ENCODE measurements at places on chromosomes 5 and 9. TPM values are rescaled to one million over a fixed set of nuclear protein-coding genes. Genes with fewer than 3 reads are reported as not detected.

GRCh38 chr9:94699715-94700373, 26.7 kb upstream of the AOPEP start:
- no peak overlapping the region for H3K27ac ChIP-seq
- no peaks in the 10 kb centered on the region for H3K36me3 ChIP-seq
- no peak overlapping the region for H3K4me3 ChIP-seq
- peaks cover 6% of the 10 kb centered on the region for H3K4me1 ChIP-seq
- no peaks in the 10 kb centered on the region for H3K27me3 ChIP-seq

DNA sequence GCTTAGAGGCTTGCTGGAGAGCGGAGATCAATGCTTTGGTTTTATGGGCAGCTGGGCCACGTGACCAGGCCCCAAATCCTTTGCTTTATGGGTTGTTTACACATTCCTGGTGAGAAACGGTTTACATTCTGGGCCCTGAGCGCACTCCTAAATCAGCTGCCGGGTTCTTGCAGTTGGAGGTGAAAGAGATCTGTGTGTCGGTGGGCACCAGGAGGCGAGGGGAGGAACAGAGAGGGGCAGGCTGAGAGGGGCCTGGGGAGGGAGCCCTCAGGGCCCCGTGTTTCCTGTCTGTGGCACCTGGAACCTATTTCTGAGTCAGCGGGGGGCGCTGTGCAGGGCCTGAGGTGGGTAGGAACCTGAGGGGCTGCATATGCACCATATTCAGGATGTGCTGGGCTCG, 63.5 kb upstream of the HAND1 start:
- no peaks in the 10 kb centered on the region for H3K36me3 ChIP-seq
- H3K27ac ChIP-seq = no peak overlapping the region
- H3K27me3 ChIP-seq = peaks cover 48% of the 10 kb centered on the region
- H3K4me1 ChIP-seq = peaks cover 4% of the 10 kb centered on the region
- no peak overlapping the region for H3K4me3 ChIP-seq
- no peak for DNase-seq

DNA sequence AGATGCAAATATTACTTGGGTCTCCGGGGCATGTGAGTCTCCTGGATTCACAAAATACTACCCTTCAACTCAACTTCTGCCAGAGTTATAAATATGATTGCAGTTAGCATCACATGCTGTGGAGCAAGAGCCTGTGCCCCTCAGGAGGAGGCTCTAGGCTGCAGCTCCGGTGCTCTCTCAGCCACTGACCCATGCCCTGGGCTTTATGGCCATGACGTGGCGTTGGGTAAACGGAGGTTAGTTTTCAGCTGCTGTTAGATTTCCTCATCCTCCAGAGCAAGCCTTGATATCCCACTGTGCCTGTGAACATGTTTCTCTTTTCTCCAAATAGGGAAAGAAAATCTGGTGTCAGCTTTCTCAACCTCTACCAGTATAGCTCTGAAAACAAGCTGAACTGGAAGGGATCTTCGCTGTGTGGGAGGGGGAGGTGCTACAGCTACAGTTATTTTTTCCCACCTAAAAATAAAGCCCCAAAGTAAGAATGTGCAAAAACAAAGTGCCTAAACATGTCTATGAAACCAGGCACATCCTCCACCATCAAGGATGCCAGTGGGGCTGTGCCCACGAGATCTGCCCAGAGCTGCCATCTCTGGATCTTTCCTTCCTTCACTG, 124.4 kb upstream of the GPR151 start:
- H3K36me3 ChIP-seq = no peaks in the 10 kb centered on the region
- H3K27me3 ChIP-seq = no peaks in the 10 kb centered on the region
- no peak overlapping the region for H3K27ac ChIP-seq
- no peak for DNase-seq
- H3K4me3 ChIP-seq = no peak overlapping the region

GRCh38 chr5:128491291-128491690, 46.8 kb downstream of the FBN2 start:
- no peaks in the 10 kb centered on the region for H3K27me3 ChIP-seq
- H3K4me1 ChIP-seq = peaks cover 14% of the 10 kb centered on the region
- H3K27ac ChIP-seq = peak overlapping the region; percentile 74
- H3K36me3 ChIP-seq = peaks cover 10% of the 10 kb centered on the region
- no peak overlapping the region for H3K4me3 ChIP-seq

DNA sequence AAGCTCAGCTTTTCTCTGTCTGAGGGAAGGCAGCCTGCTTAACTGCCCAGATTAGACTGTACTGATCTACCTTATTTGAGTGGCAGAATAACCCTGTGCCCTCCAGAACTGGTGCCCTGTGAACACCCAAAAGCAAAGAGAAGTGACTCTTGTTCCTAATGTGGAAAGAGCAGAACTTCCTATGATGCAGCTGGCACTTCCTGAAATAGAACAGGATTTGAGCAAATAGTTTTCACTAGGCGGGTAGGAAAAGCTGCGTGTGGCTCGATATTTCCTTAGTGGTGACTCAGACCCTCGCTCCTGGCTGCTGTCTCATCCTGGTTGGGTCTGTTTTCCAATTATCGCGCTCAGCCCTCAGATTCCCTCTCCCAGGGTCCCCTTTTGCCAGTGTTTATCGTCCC, 89.9 kb downstream of the SH3TC2 start:
- no peak for DNase-seq
- H3K4me1 ChIP-seq = no peaks in the 10 kb centered on the region
- H3K27me3 ChIP-seq = no peaks in the 10 kb centered on the region
- H3K36me3 ChIP-seq = no peaks in the 10 kb centered on the region
- H3K4me3 ChIP-seq = no peak overlapping the region

DNA sequence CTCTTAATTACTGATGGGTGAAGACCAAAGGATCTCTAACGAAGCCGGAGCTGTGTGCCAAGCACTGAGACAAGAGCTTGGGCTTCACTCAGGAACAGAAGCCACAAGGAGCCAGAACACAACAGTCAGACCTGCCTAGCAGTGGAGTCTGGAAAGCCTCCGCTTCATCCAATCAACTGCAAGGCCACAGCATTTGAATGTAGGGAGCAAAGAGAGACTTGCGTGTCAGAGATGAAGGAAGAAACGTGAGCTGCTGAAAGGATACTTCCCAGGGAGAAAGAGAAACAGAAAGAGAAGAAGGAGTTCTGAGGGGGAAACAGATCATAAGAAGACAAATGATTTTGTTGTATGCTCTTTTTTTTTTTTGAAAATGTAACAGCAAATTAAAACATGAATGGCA, 43.5 kb downstream of the DDX31 start:
- no peaks in the 10 kb centered on the region for H3K4me1 ChIP-seq
- peaks cover 3% of the 10 kb centered on the region for H3K36me3 ChIP-seq
- no peak overlapping the region for H3K4me3 ChIP-seq
- H3K27me3 ChIP-seq = no peaks in the 10 kb centered on the region

- H3K4me3 ChIP-seq = no peak overlapping the region
- no peaks in the 10 kb centered on the region for H3K27me3 ChIP-seq
- no peak for DNase-seq
- H3K4me1 ChIP-seq = peaks cover 8% of the 10 kb centered on the region
- H3K27ac ChIP-seq = no peak overlapping the region
These were observed 186.8 kb upstream of the KLF9 start for GRCh38 chr9:70601000-70601951.

- no peak overlapping the region for H3K27ac ChIP-seq
- H3K36me3 ChIP-seq = peaks cover 18% of the 10 kb centered on the region
- no peaks in the 10 kb centered on the region for H3K4me1 ChIP-seq
- DNase-seq = no peak
These were observed 38.1 kb downstream of the MRPS27 start for GRCh38 chr5:72281764-72282499.

GRCh38 chr9:94852373-94852772, 125.9 kb downstream of the AOPEP start:
- no peaks in the 10 kb centered on the region for H3K36me3 ChIP-seq
- no peaks in the 10 kb centered on the region for H3K27me3 ChIP-seq
- peaks cover 8% of the 10 kb centered on the region for H3K4me1 ChIP-seq
- H3K27ac ChIP-seq = no peak overlapping the region
- DNase-seq = no peak
- H3K4me3 ChIP-seq = no peak overlapping the region

DNA sequence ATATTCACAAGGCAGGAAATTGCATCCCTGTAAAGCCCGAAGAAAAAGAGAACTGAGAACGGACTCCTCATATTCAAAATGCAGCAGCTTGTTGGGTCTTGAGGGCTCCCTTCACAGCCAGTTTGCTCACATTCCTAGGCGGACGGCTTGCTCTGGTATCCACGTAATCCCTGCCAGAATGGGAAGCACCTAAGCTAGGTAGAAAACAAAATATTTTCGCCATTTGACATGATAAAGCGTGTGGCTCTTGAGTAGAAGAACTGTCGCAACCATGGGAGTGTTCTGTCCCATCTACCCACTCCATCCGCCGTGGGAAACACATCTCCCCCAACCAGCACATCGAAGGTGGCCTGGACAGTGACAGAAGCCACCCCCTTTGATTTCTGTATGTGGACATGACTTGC, 183.1 kb downstream of the GAS1 start:
- H3K4me3 ChIP-seq = no peak overlapping the region
- no peak overlapping the region for H3K27ac ChIP-seq
- DNase-seq = no peak
- H3K4me1 ChIP-seq = peaks cover 26% of the 10 kb centered on the region
- H3K36me3 ChIP-seq = no peaks in the 10 kb centered on the region

DNA sequence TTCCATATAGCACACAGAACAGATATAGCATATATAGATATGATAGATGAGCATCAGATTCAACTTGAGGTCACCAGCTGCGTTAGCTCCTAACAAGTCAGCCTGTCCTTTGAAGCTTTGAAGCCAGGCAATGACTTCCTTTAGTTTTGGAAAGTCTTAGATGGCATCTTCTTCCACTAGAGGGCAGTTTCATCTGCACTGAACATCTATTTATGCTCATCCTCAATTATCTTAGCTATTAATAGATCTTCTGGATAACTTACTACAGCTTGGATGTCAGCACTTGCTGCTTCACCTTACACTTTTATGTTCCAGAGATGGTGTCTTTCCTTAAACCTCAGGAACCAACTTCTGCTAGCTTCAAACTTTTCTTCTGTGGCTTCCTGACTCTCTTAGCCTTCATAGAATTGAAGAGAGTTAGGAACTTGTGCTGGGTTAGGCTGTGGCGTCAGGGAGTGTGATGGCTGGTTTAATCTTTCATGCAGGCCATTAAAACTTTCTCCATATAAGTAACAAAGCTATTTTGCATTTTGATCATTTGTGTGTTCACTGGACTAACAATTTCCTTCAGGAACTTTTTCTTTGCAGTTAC, 1401.4 kb downstream of the EFNA5 start:
- H3K4me1 ChIP-seq = no peaks in the 10 kb centered on the region
- no peak overlapping the region for H3K4me3 ChIP-seq
- H3K27me3 ChIP-seq = no peaks in the 10 kb centered on the region
- DNase-seq = no peak
- no peak overlapping the region for H3K27ac ChIP-seq

- H3K27ac ChIP-seq = no peak overlapping the region
- H3K36me3 ChIP-seq = peaks cover 13% of the 10 kb centered on the region
- DNase-seq = no peak
- H3K27me3 ChIP-seq = no peaks in the 10 kb centered on the region
- H3K4me1 ChIP-seq = no peaks in the 10 kb centered on the region
These were observed 59.0 kb upstream of the CDK20 start for GRCh38 chr9:88033359-88033702.

- H3K4me1 ChIP-seq = peaks cover under 1% of the 10 kb centered on the region
- peak; percentile 17 for DNase-seq
- H3K4me3 ChIP-seq = no peak overlapping the region
- no peaks in the 10 kb centered on the region for H3K36me3 ChIP-seq
- no peak overlapping the region for H3K27ac ChIP-seq
These were observed 93.5 kb downstream of the SYK start for GRCh38 chr9:90894986-90895687.

GRCh38 chr5:38723426-38723825, 122.4 kb upstream of the OSMR start:
- no peaks in the 10 kb centered on the region for H3K27me3 ChIP-seq
- H3K36me3 ChIP-seq = peaks cover 7% of the 10 kb centered on the region
- H3K27ac ChIP-seq = peak overlapping the region; percentile 7
- DNase-seq = no peak
- no peak overlapping the region for H3K4me3 ChIP-seq

DNA sequence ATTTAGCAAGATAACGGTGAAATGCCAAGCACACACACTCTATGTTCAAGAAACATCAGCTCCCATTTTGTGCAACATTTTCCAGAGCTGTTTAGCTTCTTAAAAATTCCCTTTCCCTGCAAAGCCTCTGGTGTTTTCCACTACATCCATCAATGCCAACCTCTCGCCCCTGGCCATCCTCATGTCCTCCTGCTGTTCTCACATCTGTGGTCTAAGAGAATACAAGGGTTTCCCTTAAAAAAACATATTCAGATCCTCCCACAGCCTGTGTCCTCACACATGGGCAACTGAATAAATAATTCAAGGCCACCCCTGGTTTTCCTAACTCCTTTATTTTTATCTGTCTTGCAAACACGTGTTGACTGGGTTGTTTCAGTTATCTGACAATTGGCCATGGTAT, 70.3 kb downstream of the PAPPA start:
- H3K4me1 ChIP-seq = peaks cover 6% of the 10 kb centered on the region
- H3K4me3 ChIP-seq = no peak overlapping the region
- H3K36me3 ChIP-seq = no peaks in the 10 kb centered on the region
- peaks cover 20% of the 10 kb centered on the region for H3K27me3 ChIP-seq

DNA sequence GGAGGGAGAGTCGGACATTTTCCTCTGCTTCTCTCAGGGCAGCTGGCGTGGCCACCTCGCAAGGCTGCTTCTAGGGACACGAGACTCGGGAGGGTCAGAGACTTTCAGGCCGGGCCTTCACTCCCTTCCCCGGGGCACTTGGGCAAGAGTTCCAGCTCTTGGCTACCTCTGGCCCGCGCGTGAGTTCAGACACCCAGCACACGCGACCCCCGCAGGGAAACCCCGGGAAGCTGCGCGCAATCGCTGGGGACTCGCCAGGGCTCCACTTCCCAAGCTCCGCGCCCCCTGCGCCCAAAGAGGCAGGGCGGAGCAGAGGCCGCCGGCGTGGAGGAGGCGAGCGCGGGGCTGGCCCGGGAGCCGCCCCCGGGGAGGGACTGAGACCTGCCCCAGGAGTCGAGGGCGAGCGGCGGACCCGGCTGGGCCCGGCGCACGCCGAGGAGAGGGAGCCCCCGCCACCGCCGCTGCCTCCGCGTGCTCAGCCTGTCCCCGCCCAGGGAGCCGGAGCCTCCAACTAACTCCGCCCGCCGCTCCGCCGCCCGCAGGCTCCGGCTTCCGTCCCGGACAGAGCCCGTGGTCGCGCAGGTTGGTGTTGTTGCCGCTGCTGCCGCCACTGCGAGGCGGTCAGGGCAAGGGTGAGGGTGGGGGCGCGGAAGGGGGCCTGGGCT, at the start of gene PAM:
Gene PAM (plus strand): TSS at position 539 of the 665 bp plus-strand sequence. CDS start 110,891 bp downstream, outside the sequence.
- peak; percentile 69 for DNase-seq
- peaks cover 39% of the 10 kb centered on the region for H3K4me1 ChIP-seq
- H3K27ac ChIP-seq = peak within 1 kb of the TSS; percentile 78
- no peaks in the 10 kb centered on the region for H3K36me3 ChIP-seq
- H3K27me3 ChIP-seq = peaks cover 12% of the 10 kb centered on the region
- peak within 1 kb of the TSS; percentile 95 for H3K4me3 ChIP-seq

ENTPD2 gene
- not detected for total RNA-seq

BARHL1 gene
- total RNA-seq = not detected

LCN10 gene
- total RNA-seq = not detected

TMC1 gene
- 0.33 TPM for total RNA-seq

FOXD4 gene
- total RNA-seq = 0.77 TPM

ABCA2 gene
- 37.1 TPM for total RNA-seq

TMEM245 gene
- total RNA-seq = 38.7 TPM

HSPA9 gene
- 250 TPM for total RNA-seq

PCDHGB1 gene
- total RNA-seq = 2.8 TPM

ZNF300 gene
- total RNA-seq = 12.4 TPM
